ENCODE measurements at places on chromosomes 3 and 15. TPM values are rescaled to one million over a fixed set of nuclear protein-coding genes. Genes with fewer than 3 reads are reported as not detected.

The LRRC2 gene
- total RNA-seq, result 2.0 TPM

The TMEM87A gene
- total RNA-seq, result 45.2 TPM

The CACNA2D2 gene
- 2.5 TPM for total RNA-seq

The RBP2 gene
- total RNA-seq, result not detected

The CLDN18 gene
- total RNA-seq, result not detected

The ABHD17C gene
- 12.5 TPM for total RNA-seq

The WNT7A gene
- not detected for total RNA-seq

The CFAP100 gene
- not detected for total RNA-seq

The PAQR9 gene
- not detected for total RNA-seq

The P2RY1 gene
- 17.9 TPM for total RNA-seq

The CELF6 gene
- 7.1 TPM for total RNA-seq

The EIF1B gene
- total RNA-seq, result 18.9 TPM

The TMEM108 gene
- total RNA-seq, result 3.2 TPM

The SEMA3F gene
- 78.1 TPM for total RNA-seq

The TIGIT gene
- total RNA-seq, result 8.6 TPM

The PAK6 gene
- 19.9 TPM for total RNA-seq

The CSPG5 gene
- 0.98 TPM for total RNA-seq

The FEZF2 gene
- total RNA-seq, result not detected

The MORC1 gene
- not detected for total RNA-seq

The CHRNA7 gene
- total RNA-seq, result 10.1 TPM

The LTK gene
- total RNA-seq, result 1.5 TPM

The AADACL2 gene
- 0.49 TPM for total RNA-seq

The TMEM45A gene
- total RNA-seq, result 46.4 TPM

The ZKSCAN7 gene
- 2.7 TPM for total RNA-seq

All from vagina (tissue), 2 donors.